ENCODE measurements at places on chromosomes 16 and 17.
A peak's percentile ranks its signal among the peaks of the same experiment; 100 is the strongest.

DNA sequence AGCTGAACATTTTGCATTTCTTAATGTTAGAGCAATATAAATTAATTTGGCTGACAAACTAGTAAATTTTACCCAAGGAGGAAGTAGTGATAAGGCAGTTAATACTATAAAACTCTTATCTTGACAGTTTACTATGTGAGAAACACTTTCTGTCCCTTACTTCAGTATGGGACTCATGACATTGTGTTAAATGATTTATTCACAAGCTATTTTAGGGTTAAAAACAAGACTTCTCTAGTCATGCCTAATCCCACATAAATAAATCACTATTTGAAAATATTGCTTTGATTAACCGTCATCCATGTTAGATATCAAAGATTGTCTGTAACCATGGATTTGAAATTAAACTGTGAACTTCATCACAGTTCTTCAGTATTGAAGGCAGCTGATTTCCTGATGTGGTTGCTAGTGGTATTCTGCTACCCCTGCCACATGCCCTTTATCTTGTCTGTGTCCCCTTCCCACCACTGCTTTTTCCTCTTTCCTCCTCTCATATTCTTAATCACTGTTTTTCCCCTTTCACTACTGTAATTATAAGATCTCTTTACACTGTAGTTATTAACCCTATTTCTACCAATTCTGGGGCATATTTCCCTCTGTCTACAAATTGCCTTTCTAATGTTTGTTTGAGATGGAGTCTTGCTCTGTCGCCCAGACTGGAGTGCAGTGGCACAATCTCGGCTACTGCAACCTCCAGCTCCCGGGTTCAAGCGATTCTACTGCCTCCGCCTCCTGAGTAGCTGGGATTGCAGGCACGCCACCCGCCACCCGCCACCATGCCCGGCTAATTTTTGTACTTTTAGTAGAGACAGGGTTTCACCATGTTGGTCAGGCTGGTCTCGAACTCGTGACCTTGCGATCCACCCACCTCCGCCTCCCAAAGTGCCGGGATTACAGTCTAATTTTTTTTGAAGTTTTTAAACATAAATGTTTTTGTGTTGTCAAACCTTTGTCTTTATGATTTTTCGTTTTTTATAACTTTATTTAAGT is 95.6 kb downstream of the STXBP4 start:
- no peak for DNase-seq

GRCh38 chr16:84196727-84197394 is 5.9 kb downstream of the ADAD2 start:
- no peak for DNase-seq

- DNase-seq, result no peak
These were observed 93.1 kb downstream of the RTN4RL1 start for GRCh38 chr17:1931844-1932579.

DNA sequence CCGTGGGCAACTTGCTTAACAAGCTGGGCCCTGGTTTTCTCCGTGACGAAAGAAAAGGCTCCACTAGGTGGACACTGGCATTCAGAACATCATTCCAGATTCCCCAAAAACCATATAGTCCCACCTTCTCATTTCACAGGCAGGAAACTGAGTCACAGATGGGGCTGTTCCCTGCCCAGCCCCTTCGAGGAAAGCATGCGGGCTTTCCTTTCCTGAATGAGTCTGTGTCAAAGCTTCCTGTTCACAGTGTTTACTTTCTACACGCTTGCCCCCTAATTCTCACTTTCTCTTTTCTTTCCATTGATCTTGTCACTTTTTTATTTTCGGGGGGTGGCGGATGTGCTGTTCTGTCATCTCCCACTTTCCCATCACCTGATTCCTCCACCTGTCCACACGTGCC is 10.3 kb upstream of the LGALS9 start:
- no peak for DNase-seq

- DNase-seq, result no peak
These were observed 121.6 kb upstream of the SMURF2 start for GRCh38 chr17:64783556-64784352.

DNA sequence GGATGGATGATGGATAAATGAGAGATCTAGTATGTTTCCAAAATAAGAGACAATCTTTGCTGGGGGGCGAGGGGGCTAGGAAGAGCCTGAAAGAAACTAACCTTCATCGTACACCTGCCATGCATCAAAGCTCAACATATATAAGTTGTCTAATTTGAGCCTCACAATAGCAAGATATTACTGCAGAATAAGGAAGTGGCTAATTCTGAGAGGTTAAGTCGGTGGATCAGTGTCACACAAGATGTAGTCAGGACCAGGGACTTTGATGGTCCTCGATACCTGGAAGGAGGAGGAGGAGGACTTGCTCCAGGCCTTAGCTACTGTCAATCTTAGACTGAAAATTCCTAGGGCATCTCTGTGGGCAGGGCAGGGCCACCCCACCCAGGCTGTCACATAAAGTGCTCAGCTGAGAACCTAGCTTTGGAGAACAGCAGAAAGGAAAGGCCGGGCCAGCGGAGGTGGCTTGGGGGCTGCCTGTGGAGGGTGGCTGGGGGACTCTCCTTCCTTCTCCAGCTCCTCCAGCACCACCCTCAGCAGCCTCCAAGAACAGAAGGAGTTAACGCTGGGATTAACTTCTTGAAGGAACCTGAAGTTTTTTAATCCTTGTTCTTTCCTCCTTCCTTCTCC is 460 bp upstream of the SLC13A2 start:
- no peak for DNase-seq

DNA sequence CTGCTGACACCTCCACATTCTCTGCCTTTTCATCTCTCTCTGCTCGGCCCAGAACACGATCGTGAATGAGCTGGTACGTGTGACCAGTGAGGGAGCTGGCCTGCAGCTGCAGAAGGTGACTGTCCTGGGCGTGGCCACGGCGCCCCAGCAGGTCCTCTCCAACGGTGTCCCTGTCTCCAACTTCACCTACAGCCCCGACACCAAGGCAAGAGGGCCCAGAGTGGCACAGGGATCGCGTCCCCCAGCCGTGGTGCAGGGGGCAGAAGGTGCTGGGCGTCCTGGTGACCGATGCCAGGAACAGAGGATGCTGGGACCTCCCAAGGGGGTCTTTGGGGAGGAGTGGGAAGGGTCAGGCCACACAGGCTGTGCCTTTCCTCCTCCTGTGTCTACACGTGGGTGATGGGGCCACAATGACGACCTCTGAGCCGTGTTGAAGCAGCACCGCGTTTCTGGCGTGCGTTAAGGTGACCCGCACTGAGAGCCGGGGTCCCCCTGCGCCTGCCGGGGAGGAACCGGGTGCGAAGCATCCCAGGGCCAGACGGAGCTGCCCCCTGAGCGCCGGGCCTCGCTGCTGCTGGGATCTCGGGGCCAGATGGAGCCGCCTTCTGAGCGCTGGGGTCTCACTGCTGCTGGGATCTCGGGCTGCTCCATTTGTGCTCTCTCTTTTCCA is 17.4 kb downstream of the GAA start:
- DNase-seq, result peak; percentile 12

DNA sequence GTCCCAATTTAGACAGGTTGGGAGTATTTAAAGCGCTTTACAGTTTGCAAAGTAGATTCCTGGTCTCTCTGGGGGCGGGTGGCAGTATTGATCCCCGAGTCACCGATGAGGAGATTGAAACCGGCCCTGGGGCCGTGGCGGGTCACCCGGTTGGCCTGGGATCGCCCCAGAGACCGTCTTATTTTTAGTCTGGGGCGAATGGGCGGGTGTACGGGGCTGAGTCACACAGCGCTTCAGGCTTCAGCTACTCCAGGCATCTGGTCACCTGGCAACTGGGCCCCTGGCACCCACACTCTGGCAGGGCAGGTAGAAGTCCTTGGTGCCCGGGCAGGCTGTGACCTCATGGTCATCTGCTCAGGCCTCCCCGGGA is 669 bp downstream of the MIEF2 start:
- DNase-seq, result no peak

DNA sequence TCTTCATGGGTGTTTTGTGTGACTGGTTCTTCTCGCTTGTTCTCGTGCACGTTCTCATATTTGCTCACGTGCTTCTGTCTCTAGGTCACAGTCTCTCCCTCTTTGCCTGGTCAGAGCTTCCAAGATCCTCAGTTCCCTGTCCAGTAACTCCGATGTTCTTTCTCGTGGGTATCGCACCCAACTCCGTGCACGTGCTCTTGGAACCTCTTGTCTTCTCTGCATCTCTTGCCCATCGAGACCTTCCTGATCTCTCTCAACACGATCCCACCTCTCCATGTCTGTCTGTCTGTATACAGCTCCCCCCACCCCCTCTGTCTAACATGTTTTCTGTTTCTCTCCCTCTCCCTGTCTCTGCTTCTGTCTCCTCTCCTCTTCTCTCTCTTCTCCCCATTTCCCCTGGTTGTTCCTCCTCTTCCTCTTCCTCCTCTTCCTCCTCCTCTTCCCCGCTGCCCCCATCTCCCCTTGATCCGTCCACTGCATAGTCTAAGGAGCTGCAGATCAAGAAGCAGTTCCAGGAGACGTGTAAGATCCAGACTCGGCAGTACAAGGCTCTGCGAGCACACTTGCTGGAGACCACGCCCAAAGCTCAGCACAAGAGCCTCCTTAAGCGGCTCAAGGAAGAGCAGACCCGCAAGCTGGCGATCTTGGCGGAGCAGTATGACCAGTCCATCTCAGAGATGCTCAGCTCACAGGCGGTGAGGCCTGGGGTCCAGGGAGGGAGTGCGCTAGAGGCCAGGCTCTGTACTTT is 6.1 kb downstream of the HIRIP3 start:
- no peak for DNase-seq

DNA sequence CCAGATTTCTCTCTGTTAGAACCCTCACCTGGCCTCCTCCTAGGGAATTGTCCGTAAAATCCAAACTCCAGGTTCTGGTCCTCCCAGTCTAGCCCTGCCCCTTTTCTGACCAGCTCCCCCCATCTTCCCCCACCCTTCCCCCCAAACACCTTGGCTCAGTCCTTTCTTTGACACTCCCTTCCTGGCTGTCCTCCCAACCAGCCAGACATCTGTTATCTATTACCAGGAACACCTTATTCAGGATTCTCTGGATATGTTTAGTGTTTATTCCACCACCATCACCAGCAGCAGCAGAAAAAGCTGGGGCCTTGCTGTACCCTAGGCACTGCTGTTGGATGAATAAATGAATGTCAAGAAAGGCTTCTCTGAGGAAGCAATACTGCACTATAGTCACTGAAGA is 4.0 kb upstream of the CMTM3 start:
- DNase-seq, result no peak

GRCh38 chr16:22300427-22301071 is 3.3 kb downstream of the POLR3E start:
- peak; percentile 56 for DNase-seq

DNA sequence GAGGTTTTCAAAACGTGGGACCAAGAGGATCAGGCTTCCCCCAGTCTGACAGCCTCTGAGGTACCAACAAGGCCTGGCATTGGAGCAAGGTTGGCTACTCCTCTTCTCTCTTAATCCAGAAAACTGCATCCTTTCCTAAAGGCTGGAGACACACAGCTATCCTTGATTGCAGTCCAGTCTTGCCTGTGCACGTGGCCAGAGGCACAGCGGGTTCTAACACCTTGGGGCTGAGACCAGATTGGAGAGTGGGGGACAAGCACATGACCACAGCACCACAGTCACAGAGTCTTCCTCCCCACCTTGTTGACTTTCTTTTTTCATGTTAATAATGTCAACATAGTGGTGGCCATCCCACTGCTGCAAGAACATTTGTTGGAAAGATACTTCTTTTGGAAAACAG is 46.9 kb downstream of the GNAO1 start:
- no peak for DNase-seq

- no peak for DNase-seq
These were observed 97.0 kb upstream of the TOB1 start for GRCh38 chr17:50963139-50963538.

- no peak for DNase-seq
These were observed 451.8 kb upstream of the CCL2 start for GRCh38 chr17:33803199-33803685.

DNA sequence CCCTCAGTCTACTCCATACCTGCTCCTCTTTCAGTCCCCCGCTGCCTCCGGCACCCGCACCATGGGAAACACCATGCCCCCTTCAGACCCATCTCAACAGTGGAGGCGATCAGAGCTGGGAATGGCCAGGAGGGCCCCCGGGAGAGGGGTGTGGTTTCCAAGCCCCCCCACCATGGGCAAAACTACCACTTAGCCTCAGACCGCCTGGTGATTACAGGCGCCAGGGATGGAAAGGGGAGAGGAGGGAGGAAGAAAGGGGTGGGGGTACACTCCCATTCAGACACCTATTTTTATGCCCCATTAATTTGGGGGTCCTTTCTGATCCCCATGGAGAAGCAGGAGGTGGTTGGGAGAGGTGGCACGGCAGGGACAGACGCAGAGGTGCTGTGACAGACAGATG is at the start of gene C17orf114:
Gene C17orf114 (minus strand): TSS at position 101 of the 400 bp plus-strand sequence.
- no peak for DNase-seq
